ENCODE measurements at places on chromosomes 3 and 15. TPM values are rescaled to one million over a fixed set of nuclear protein-coding genes. Genes with fewer than 3 reads are reported as not detected.

MAGEL2 gene
- total RNA-seq, result not detected

POTEB3 gene
- total RNA-seq, result not detected

TGM4 gene
- total RNA-seq, result 0.39 TPM

PAQR9 gene
- 2.5 TPM for total RNA-seq

FBXO40 gene
- total RNA-seq, result not detected

Data from A549 treated with dexamethasone at 1 μM for 4 hours (cell line).